Activated CD4-positive, CD25-positive, alpha-beta regulatory T cell treated with anti-CD3 and anti-CD28 coated beads, Interleukin-2, amount 50 U/mL, for 16 hours (primary cell): ENCODE measurements at places on chromosomes 11 and 22.

GRCh38 chr11:71998649-71999310, at the start of gene IL18BP:
Gene IL18BP (plus strand): TSS chr11:71998909. CDS start chr11:71999985, 1,076 bp downstream.
- DNase-seq = no peak

GRCh38 chr11:87260811-87261210, 223.1 kb downstream of the TMEM135 start:
- DNase-seq = no peak

DNA sequence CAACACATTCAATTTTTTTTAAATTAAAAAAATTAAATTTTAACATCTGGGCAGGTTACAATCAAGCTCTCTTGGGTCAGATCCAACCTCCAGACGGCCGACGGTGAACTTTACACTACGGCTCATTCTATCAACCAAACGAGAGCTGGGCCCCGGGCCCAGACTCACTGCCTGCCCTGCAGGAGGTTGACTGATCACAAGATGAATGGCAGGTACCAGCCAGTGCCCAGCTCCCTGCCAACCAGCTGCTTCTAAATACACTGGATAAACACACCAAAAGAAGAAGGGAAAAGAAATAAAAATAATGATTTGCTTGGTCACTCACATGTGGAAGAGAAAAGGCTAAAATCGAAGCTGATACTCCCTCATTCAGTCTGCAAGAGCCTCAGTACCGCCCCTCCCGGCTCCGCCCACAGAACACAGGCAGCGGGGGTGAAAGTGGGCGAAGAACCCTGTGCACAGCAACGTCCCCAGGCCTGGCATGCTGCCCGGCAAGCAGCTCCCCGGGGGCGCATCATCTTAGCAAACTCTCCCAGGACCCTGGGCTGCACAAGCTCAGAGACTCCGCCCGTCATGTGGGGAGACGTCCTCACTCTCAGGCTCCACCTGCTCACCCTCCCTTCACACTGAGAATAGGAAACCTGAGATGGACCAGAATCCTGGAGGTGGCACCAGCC, 303.4 kb downstream of the SHANK2 start:
- DNase-seq = no peak

GRCh38 chr11:30451167-30451566, 128.3 kb downstream of the ARL14EP start:
- DNase-seq = no peak

GRCh38 chr11:36056160-36056751, 112.4 kb downstream of the LDLRAD3 start:
- DNase-seq = no peak

GRCh38 chr11:125787827-125788226, at the start of gene PATE3:
Gene PATE3 (plus strand): TSS chr11:125788127. CDS start chr11:125788152, 25 bp downstream.
- DNase-seq = no peak

- DNase-seq = no peak
These were observed 7.6 kb downstream of the SLC39A13 start for GRCh38 chr11:47415949-47416472.

DNA sequence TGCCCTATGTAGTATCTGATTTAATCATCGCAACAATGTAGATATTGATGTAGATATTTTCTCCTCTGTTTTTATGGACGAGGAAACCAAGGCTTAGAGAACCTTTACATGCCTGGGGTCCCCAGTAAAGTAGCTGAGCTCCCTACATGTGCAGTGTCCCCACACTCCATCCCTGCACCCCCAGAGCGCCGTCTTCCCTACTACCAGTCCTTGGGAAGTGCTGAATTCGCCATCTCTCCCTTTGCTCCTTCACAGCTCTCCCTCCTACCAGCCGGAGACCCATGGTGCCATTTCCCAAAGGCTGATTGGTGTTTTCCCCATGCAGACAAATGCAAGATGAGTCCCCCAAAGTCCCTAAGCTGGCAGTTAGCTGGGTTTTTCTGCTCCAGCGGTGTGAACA, 86.0 kb downstream of the CEP164 start:
- no peak for DNase-seq

- DNase-seq = no peak
These were observed 36.7 kb downstream of the DRG1 start for GRCh38 chr22:31436132-31436531.

- no peak for DNase-seq
These were observed 602 bp upstream of the AQP11 start for GRCh38 chr11:77589181-77589520.

DNA sequence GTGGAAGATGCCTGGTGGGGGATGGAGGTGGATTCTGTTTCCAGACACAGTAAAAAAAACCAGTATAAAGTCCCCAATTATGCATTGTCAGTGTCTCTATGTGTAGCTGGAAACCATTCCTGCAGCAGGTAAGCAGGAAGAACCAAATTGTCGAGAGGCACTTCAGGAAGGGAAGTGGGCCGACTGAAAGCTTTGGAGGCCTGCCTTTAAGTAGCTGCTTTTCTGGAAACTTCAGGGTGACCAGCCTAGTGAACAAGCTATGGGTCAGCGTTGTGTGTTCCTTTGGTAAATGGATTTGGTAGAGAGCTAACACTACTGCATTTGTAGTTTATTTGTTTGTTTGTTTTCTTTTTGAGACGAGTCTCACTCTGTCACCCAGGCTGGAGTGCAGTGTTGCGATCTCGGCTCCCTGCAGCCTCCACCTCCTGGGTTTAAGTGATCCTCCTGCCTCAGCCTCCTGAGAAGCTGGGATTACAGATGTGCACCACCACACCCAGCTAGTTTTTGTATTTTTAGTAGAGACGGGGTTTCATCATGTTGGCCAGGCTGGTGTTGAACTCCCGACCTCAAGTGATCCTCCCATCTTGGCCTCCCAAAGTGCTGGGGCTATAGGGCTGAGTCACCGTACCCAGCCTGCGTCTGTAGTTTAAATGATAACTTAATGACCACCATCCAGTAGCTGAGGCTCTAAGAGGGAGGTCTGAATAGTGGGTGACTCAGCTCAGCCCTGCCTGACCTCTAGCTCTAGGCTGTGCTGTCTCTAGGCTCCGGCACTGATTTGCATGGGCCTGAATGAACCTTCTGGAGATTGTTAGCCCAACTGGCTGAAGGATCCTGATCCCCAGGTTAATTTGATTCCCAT, 12.8 kb downstream of the PTPRJ start:
- DNase-seq = no peak

DNA sequence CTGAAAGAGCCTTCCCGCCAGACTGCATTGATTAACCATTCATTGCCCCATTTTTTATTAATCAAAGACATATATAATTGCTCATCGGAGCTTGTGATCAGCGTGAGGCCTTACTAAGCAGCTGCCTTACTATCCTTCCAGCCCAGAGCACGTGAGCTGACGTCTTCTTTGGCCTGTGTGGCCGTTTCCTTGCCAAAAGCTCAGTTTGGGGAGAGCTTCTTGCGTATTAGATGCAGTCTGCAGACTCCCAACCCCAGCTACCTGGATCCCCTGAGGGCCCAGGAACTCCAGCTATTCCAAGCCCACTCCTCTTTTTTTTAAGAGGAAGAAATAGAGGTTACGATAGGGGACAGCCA, 784 bp upstream of the SLC43A3 start:
- no peak for DNase-seq

DNA sequence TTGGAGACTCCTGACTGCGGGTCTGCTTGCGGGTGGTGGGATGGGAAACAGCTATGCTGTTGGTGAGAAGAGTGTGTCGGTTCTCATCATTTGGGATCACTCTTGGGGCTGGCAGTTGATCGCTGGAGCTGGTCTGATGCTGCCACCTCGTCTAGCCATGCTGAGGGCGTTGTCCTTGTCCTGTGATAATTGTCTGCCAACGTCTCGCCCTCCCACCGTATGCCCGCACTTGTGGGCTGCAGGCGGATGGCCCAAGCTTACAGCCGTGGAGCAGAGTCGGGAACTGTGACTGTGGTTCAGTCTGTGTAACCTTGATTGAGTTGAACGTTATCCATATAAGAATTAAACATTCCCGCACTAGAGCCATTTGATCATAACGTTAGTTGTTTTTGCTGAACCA, 204.4 kb downstream of the TBC1D22A start:
- no peak for DNase-seq

- no peak for DNase-seq
These were observed 3.0 kb downstream of the CYP2D6 start for GRCh38 chr22:42127606-42128005.

DNA sequence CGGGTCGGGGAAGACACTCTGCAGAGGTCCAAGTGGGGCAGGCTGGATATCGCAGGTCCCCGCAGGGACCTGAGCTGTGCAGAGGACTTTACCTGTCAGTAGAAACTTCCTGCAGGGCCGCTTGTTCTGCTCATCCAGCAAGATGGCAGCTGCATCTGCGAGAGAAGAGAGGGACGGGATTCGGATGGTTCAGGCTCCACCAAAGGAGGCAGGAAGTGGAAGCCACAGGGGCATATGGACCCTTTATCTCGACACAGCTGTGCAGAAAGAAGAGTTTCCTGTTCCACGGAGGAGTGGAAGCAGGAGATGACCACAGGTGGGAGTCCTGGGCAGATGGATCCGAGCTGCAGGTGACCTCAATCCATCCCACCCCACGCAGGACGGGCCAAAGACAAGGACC, 22.5 kb downstream of the CABP7 start:
- DNase-seq = no peak

DNA sequence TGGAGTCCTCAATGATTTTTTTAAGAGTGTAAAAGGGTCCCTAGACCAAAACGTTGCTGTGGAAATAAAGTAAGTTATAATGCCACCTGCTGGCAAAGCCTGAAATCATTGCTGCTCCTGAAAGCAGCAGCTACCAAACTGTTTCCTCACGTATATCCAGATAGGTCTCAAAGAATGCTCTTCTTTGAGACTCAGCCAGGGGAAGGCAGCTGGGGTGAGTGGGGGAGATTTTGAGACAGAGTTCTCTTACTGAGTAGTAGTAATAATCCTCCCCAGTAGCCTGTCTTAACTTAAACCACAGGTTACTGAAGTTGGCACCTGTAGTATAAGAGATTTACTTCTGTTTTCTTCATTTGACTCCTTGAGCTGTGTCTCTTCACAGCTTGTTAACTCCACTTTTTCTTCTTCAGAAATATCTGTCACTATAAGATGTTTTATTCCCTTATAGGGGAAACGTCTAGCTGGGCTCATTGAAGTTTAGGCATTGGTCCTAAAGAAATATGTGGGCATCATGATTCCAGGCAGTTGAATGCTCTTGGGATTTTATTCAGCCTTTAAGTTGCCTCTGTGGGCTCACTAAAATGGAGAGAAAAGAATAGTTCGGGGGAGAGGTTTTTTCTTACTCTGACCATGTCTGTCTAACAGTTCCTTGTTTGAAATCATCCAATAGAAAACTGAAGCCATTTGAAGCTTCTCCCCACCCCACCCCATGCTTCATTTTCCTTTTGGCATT, 77.9 kb downstream of the BTBD10 start:
- no peak for DNase-seq

- no peak for DNase-seq
These were observed 26.0 kb downstream of the SERPINH1 start for GRCh38 chr11:75588051-75588481.

DNA sequence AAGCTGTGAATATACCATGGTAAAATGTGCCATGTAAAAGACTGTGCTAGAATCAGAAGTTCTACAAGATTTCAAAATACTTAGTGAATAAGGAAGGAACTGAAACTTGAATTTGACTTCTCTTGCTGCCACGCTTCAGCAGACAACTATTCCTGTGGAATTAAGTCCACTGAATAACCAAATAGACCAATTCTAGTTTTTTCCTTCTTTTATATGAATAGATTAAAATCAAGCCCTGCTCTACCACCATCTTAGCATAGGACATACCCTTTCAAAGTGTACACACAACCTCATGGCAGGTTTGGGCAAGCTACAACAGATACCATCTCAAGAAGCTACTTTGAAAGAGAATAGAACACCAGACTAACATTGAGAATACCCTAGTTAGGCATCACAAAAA, 23.4 kb upstream of the CLNS1A start:
- no peak for DNase-seq

DNA sequence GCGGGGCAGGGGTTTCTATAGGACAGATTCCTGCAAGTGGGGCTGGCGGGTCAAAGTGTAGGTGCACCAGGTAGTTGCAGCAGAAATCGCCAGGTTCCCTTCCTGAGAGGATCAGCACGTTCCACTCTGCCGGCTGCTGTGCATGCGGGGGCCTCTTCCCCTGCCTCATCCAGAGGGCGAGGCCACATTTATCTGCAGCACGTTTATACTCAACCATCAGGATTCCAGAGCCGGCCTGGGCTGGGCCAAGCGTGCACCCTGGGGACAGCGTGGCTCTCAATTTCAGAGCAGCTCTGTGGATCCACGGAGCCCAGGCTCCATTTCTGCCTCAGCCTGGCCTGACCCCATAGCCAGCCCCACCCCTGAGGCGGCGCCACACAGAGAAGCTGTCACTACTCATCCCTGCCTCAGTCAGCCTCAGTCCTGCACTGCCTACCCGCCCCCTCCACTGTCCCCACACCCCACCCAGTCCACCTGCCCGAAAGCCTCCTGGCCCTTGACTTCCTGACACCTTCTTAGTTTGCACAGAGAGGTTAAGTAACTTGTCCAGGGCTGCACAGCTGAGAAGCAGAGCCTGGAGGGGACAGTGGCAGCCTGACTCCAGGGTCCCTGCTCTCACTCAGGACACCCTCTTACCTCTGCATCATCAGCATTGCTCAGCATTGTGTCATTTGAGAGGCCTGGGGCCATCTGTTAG, 45.9 kb upstream of the RTL6 start:
- DNase-seq = no peak

- no peak for DNase-seq
These were observed 23.0 kb downstream of the POU2AF1 start for GRCh38 chr11:111355956-111356659.

DNA sequence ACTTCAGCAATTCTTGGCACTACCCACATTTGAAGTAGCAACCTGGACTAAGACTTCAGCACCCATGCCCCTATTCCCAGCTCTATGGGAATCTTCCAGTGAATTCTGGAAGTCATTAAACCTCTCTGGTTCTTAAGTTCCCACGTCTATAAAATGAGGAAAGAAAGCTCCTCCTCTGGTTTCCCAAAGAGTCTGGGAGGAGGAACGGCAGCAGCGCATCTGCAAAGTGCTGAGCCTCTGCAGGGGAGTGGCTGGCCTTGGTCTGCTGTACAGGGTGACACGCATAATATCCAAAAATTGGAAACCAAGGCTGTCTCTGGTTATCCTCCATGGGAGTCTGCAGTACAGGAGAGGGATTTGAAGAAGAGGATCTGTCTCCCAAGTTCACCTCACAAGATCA, 73.6 kb upstream of the TP53I11 start:
- no peak for DNase-seq

- DNase-seq = no peak
These were observed 10.5 kb upstream of the C11orf24 start for GRCh38 chr11:68282141-68282860.

DNA sequence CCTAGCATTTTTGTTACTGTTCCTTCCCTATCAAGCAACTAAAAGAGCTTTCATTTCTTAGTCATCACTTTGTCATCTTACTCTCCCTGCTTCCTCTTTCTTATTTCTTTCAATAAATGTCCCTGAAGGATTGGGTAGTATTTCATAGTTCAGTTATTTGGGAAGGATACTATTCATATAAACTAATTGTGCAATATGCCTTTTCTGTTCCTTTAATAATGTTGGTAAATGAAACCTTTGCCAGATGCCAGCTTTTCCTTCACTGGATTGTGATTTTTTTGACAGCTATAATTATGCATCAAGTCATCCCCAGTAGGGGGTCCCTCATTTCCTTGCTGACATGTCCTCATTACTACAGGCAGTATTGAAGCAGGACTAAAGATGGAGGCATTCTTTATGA, 101.7 kb downstream of the ATM start:
- DNase-seq = no peak

- no peak for DNase-seq
These were observed 2.6 kb upstream of the APOL6 start for GRCh38 chr22:35645646-35646045.

- DNase-seq = no peak
These were observed 62.7 kb upstream of the KCNQ1OT1 start for GRCh38 chr11:2762451-2762850.
